Fibroblast of skin of left quadriceps (primary cell): ENCODE measurements at places on chromosomes 6 and 20.
A peak's percentile ranks its signal among the peaks of the same experiment; 100 is the strongest.

DNA sequence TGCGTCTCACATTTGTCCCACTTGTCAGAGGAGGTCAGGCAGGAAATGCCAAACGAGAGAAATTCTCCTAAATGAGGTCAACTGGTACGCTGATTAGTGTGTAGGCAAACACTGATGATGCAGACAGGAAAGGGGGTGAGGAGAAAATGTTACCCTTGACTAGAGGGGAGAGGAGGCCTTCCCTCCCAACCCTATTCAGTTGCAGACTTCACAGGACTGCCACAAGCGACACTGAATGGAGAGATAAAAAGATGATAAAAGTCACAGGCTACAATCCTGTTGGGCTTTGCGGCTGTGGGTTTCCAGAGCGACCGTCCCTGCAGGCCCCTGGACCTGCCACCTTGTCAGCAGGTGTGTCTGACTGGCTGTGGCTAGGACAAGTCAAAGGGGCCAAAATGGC lies 569.4 kb downstream of the CDH26 start:
- no peak for DNase-seq

DNA sequence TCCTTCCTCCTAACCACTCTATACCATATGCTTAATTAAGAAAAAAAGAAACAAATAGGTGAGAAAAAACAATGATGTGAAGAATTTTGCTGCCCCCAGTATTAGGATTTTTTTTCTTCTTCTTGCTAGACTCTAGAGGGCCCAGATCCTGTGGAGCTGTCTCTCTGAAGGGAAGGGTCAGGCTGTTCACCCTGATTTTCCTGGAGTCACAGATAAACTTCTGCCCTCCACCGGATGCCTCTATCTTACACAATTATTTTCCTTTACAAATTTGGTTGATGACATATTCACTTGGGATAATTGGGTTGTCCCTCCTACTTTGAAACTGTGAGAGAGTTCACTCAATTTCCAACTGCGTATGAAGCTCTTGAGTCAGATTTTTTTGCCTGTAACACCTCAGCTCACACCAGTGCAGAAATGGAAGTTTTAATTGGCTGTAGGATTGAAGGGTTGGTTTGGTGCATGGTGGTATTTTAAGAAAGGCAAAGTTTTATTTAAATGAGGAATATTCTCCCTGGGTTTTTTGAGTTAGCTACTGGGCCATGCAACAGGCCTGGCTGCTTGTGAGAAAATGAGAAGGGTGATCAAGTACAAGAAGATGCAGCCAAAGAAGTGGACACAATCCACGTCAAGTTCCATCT lies 73.7 kb upstream of the ESR1 start:
- no peak for DNase-seq

GRCh38 chr6:130482645-130483390 lies 117.0 kb downstream of the TMEM200A start:
- DNase-seq = peak; percentile 89

- DNase-seq = no peak
Observed at GRCh38 chr6:32843331-32843978, 392 bp downstream of the PSMB8 start.

GRCh38 chr20:41223112-41223511 lies 85.8 kb downstream of the PLCG1 start:
- no peak for DNase-seq

DNA sequence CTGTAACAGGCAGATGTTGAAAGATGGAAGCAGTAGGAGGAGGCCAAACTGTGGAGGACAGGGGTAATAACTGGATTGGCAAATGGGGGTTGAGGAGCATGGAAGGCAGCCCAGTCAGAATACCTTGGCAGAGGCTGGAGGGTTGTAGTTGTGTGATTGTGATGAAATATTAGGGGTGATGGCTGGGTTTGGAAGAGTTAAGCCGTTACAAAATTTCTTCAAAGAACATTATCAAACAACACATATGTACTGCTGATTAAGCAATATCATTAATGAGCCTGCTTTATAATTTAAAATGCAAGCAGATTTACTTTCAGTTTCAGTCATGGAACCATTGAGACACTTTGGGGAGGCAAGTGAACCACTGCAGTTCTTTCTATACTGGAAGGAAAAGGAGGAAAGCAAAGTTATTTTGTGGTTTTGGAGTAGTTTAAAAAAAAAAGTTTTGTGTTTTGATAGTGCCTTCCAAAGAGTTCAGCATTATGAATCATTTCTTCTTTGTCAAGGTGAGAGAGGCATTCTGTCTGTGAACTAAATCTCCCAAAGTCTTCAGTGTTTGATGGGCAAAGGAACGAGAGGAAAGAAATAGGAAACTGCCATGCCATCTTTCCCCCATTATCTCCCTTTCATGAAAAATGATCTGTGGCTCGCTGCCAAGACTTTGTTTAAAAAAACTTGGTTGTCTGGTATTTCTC lies 20.7 kb downstream of the FOXO3 start:
- DNase-seq = peak; percentile 87

DNA sequence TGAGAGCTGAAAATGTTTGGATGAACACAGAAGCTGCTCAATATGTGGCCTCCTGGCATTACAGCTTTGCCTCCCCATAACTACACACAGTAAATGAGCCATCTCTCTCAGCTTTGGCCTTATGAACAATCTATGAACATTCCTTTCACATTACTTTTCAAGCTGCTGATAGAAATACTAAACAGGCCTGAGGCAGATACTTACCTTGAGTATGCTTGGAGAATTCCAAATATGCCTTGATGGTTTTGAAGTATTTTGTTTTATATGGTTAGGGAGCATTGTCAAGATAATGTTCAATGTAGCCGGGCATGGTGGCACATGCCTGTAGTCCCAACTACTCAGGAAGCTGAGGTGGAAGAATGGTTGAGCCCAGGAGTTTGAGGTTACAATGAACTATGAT lies 104.5 kb downstream of the CD24 start:
- peak; percentile 53 for DNase-seq

DNA sequence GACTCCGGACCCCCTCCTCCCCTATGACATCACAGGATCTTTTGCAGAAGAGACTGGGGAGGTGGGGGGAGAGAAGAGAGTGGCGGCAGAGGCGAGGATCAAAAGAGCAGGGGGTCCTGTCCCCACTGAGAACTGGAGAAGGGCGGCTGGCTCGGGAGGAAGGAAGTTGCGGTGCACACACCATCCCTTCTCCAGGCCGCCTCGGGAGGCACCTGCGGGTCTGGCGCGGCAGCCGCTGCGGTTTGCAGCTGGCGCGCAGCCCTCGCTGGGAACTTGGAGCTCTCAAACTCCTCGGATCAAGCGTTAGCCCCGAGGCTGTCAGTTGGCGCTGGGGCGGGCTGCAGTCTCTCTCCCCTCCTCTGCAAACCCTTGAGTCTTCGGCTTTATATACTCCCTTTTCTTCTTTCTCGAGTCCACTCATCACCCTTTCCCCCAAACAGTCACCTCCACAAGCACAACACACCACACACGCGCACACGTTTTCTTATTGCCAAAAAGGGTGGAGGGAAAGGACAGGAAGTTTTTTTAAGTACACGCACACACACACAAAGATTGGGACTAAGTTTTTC lies 180.7 kb downstream of the TBXT start:
- DNase-seq = no peak

GRCh38 chr6:153059757-153060156 lies 57.2 kb upstream of the MTRF1L start:
- no peak for DNase-seq

DNA sequence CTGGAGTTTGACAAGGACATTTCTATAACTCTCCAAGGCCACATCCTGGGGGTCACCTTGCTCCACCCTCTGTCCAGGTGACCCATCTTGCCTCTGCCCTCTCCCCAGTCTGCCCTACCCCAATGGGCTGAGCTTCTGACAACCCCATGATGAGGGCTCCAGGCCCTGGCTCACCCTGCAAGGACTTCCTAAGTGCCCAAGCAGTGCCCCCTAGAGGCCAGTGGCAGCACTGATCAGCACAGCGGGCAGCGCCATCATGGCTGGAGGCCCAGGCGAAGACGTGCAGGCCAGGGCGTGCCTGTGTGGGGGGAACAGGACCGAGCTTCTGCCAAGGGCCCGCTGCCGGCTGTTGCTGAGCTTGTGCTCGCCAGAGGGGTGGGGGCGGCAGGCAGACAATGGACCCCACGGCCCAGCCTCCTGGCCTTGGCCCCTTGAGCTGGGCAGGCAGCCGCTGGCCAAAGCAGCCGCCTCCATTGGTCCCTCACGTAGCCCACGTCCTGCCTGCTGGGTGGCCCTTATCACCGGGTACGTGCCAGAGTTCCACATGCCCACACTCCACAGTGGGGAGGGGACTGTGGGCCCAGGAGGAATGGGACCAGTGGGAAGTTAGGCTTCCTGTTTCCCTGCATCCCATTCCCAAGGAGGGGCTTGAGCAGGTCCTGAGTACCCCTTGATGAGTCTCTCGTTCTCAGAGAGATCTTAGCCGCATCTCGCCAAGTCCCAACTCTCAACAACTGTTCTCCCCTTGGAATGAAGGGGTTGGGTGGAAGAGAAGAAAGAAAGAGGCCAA lies 64.3 kb downstream of the MRPL14 start:
- no peak for DNase-seq

- no peak for DNase-seq
Observed at GRCh38 chr6:45132658-45133294, 195.4 kb upstream of the RUNX2 start.

DNA sequence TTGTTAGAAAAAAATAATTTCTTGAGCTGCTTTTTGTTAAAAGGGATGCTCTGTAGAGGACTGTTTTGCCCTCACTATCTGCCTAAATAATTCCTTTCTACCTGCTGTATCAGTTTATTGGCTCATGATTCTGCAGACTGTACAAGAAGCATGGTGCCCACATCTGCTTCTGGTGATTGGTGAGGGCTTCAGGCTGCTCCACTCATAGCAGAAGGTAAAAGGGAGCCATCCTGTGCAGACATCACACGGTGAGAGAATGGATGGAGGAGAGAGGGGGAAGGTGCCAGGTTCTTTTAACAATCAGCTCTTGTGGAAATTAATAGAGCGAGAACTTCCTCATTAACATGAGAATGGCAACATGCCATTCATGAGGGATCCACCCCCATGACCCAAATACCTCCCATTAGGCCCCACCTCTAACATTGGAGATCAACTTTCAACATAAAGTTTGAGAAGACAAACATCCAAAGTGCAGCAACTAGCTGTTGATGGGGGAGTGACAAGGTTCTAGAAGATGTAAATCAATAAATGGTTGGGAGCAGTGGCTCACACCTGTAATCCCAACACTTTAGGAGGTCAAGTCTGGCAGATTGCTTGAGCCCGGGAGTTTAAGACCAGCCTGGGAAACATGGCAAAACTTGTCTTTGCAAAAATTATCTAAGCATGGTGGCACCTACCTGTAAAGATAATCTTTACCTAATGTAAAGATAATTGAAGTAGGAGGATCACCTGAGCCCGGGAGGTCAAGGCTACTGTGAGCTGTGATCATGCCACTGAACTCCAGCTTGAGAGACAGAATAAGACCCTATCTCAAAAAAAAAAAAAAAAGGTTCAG lies 15.7 kb upstream of the AHCY start:
- DNase-seq = no peak

DNA sequence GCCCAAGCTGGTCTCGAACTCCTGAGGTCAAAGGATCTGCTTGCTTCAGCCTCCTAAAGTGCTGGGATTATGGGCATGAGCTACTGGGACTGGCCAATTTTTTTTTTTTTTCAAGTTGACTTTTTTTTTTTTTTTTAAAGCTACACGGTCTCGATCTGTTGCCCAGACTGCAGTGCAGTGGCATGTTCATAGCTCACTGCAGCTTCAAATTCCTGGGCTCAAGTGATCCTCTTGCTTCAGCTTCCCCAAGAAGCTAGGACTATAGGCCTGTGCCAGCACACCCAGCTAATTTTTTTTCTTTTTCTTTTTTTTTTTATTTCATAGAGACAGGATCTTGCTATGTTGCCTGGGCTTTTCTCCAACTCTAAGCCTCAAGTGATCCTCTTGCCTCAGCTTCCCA lies 59.5 kb downstream of the NCOA3 start:
- no peak for DNase-seq

DNA sequence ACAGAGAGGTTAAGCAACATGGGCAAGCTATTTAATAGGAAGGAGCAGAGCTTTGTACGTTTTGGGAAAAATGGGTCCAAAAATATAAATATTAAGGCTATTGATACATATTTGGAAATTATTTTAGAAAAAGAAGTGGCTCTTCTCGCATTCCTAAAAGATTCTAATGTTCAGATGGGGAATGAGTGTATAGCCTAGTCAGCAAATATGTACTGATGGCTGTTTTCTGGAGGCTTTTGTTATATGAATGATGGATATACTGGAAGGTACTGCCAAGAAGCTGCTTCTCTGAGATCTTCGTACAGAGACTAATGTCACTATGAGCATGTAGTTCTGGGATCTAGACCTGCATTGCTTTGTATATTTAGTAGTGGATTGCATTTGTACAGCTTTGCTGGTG lies 71.7 kb downstream of the PLAGL1 start:
- no peak for DNase-seq

DNA sequence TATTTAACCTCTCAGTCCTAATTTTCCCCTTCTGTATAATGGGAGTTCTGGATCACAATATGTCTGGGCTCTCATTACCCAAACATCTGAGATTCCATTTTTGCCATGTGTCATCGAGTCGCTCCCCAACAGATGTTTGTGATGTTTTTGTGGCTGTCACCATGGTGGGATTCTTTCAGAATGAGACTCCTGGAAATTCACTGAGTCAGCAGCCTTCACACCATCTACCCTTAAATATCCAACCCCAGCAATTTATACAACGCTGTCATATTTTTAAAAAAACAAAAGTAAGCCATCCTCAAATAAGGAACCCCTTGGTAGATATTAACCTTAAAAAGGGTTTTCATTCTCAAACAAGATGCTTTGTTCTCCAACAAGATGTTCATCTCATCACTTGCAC lies 20.9 kb downstream of the NRSN1 start:
- DNase-seq = no peak

GRCh38 chr20:1330075-1330830 lies 1.3 kb upstream of the SDCBP2 start:
- no peak for DNase-seq

- DNase-seq = no peak
Observed at GRCh38 chr20:52592567-52592966, 379.6 kb upstream of the TSHZ2 start.

- DNase-seq = no peak
Observed at GRCh38 chr6:159894991-159895390, 4.2 kb downstream of the MAS1 start.

GRCh38 chr6:2147766-2148448 lies 97.5 kb downstream of the GMDS start:
- DNase-seq = peak; percentile 75

DNA sequence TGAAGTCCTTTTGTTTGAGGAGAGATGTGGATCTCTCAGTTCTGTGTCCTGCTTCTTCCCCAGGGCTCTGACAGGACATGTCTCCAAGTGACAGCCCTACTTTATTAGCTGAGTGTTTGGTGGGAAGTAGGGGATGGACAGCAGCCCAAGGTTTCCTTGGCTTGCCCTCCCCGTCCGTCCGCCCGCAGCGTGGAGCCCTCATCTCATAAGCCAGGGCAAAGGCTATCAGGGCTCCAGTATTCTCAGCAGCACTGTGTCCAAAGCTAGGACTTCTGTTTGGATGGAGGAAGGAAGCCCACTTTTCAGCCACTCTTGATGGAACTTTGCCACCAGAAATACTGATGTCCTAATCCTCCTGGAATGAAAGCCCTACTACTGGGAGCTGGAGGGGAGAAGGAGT lies 13.6 kb downstream of the CDC5L start:
- DNase-seq = no peak

- no peak for DNase-seq
Observed at GRCh38 chr6:146795479-146796133, 196.8 kb downstream of the ADGB start.
